ENCODE measurements at places on chromosomes 5 and 9.

DNA sequence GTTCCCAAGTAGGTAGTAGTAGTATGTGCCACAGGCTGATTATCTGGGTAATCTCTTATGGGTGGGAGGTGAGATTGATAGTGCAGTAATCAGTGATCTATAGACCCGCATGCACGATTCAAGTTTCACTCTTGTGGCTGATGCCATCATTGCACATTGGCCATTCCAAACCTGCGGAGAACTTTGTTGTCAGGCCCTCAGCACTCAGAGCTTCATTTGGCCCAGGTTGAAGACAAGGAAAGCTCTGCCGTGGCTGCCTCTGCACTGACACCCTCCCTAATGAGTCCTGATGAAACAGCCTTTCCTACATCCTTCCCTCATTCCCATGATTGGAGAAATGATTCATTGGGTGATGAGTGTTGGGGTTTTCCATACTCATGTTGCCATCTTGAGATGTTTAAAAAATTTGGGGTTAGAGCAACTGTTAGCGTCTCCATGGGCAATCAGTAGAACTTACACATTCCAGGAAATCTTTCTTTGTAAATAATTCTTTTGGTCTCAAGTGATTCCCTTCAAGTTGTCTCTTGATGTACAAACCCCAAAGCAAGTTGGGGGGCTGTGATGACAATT is 22.9 kb downstream of the PROP1 start:
- no peak for DNase-seq

DNA sequence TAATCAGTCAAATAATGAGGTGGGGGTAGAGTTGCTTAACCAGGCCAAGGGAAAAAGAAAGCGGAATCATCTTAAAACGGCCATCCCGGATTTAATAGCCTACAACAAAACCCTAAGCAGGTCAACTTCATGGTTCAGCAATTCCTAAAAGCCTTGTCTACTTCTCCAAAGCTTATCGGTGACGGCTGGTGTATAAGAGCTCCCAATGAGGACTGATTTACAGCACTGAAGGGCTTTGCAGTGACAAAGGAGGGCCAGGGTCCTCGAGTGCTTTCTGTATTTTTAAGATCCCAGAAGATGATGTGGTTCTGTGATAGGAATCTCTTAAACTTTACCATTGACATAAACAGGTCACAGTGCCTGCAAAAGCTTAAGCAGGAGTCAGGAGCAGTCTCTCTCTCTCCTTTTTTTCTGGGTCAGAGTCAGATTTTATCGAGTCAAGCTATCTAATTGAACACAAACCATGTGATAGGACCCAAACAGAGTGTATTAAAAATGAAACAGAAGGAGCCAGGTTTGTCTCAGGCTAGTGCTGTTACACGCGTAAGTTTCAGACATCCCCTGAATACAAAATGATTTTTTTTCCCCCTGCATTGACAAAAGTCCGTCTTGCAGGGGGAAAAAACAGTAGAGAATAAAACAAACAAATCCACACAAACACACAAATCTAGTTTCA is 663.6 kb upstream of the ZNF608 start:
- DNase-seq, result no peak

DNA sequence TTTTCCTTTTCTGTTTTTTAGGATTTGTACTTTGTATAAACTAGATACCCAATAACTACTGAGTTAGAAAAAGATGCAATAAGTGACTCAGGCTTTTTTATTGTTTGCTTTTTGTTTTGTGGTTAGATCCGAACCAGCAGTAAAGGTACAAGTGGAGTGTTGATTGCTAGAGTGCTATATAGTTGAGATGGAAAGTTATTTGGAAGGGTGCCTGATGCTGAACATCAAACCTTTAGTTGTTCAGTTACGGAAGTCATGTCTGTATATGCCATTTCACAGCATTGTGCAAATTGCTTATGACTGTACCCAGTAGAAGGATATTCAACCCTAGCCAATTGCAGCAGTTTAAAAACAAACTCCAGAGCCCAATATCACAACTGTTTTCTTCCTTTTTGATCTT is 285.1 kb downstream of the MAT2B start:
- DNase-seq, result no peak

GRCh38 chr5:171629628-171630349 is 155.8 kb upstream of the SMIM23 start:
- no peak for DNase-seq

- DNase-seq, result no peak
These were observed 31.3 kb upstream of the LARP1 start for GRCh38 chr5:154723740-154724505.

DNA sequence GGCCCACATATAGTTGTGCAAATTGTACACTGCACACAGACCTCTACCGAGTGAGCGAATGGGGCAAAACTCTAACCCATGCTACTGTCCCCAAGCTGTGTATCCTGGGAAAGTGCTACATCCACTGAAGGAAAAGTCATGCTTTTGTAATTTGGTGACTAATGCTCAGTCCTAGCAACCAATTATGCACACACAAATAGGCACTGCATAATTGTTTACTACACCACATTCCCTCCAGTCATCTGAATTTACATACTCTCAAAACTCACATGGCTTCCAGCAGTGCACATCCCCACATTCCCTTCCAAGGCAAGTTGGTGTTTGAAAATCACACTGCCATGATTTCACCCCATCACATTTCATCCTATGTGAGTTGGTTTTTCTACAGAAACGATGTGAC is 125.9 kb upstream of the OSMR start:
- DNase-seq, result no peak

DNA sequence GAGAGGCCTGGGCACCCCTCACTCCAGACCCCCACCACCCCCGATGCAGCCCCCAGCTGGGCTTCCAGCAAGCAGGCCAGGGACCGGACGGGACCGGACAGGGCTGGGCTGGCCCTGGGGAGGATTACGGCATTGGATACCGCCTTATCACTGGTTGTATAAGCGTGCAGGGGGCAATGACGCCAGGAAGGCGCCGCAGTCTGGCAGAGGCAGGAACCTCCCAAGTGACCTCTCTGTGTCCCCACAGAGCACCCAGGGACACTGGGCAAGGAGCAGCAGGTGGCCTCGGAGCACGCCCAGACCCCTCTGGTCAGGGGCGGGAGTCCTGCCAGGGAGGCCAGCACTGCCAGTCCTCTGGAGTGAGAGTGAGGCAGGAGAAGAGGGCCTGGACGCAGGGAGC is 723 bp upstream of the LCN15 start:
- no peak for DNase-seq

- DNase-seq, result peak; percentile 87
These were observed 79.2 kb upstream of the HSPA9 start for GRCh38 chr5:138654281-138654867.
